ENCODE measurements at places on chromosomes 2 and 18.

DNA sequence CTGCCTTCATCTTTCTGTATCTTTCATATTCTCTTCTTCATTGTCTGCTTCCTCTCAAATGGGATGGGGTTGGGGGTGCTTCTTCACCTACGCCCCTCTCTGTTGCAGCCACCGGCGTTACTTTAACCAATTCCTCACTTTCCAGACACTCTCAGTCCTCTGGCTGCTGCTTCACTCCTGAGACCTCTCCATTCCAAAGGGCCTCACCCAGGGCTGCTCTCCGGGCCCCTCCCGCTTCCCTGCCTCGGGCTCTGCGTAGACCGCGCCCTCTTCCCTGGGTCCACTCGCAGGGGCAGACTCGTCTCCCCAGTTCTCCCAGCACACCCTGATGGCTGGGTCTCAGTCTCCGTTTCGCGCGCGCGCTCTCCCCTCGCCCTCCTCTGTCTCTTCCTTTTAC lies 926 bp downstream of the SERPINB8 start:
- peak; percentile 51 for DNase-seq

DNA sequence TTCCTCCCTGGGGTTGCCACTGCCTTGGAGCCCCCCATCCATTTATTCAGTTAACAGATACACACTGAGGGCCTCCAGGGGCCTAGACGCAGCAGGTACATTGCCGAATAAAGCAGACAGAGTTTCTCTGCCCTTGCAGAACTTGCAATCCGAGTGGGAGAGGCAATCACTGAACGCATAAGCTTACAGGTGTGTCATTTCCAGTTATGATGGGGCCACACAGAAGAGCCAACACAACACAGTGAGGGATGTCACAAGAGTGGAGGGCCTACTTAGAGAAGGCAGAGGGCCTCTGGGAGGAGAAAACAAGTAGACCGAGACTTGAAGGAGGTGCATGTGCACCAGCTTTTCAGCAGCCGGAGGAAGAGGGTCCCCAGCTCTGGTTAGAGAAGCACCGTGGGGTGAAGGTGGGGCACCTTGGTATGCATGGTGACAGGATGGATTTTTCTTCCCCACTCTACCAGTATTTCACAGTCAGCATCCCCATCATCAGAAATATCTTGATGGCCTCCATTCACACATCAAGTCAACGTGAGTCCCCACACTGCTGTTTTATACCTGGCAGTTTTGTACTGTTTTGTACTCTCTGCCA lies 150.9 kb downstream of the SMAD7 start:
- DNase-seq = no peak

DNA sequence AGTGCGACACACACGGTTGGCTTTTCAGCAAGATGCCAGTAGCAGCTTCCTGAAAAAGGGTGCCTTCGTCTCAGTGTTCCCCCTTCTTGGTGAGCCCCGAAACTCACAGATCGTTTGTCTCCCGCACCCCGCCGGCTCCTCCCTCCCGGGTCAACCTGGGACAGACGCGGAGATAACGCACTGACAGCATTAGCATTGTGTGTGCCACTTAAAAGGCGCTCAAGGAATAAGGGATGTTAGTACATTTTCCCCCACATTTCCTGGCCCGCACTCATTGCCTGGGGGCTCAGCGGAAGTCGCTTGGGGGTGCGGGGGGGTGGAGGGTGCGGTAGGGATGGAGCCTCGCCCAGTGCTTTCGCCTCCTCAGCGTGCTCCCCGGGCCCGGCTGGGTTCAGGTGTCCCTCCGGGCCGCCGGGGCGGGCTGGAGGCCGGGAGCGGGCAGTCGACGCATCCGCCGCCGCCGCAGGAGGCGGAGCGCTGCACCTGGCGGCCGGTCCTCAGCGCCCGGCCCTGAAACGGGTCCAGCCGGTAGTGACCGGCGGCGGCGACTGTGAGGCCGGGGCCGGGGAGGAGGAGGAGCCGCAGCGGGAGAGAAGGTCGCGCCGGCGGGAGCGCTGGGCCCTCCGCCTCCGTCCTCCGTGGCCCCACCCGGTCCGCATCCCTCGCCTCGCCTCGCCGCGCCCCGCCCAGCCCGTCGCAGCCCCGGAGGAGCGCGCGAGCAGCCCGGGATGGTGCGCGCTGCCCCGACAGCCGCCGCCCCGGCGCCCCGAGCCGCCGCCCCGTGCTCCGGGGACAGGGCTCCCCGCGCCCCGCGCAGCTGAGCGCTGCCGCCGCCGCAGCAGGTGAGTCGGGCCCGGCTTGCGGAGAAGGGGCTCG lies at the start of gene MFSD6:
Gene MFSD6 (plus strand): TSS at position 694 of the 876 bp plus-strand sequence. CDS start 27,675 bp downstream, outside the sequence.
- DNase-seq = peak; percentile 69

- DNase-seq = no peak
Observed at GRCh38 chr2:170123593-170123992, 54.4 kb upstream of the MYO3B start.

GRCh38 chr2:11077411-11077810 lies 77.9 kb upstream of the SLC66A3 start:
- no peak for DNase-seq

GRCh38 chr2:188291617-188292347 lies at the start of gene GULP1:
TSS of gene GULP1 (plus strand) at chr2:188291874. CDS start at chr2:188477703, 185,829 bp downstream.
- peak; percentile 83 for DNase-seq

GRCh38 chr18:63303547-63303946 lies 16.0 kb downstream of the BCL2 start:
- DNase-seq = no peak

DNA sequence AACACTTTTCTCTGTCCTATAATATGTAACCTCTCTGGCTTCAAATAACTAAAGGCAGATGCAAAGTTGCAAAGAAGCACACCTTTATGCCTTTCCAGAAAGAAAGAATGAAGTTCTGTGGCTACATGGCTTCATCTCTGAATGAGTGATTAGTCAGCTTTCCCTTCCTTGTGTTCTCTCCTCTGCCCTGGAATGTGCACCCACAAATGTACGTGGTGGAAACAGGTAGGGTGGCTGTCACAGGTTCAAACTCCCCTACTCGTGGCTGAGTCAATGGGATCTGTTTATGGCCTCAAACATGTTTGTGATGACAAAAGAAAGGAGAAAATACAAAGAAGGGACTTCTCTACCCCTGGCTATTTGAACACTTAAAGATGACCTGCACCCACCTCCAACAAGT lies 55.5 kb upstream of the ACVR2A start:
- DNase-seq = no peak

- no peak for DNase-seq
Observed at GRCh38 chr2:239152916-239153305, 247.9 kb downstream of the HDAC4 start.

- DNase-seq = no peak
Observed at GRCh38 chr2:29166242-29167039, 51.2 kb downstream of the CLIP4 start.

GRCh38 chr2:230798769-230799399 lies 65.9 kb upstream of the ITM2C start:
- no peak for DNase-seq

GRCh38 chr18:74356959-74357358 lies 41.3 kb downstream of the C18orf63 start:
- DNase-seq = no peak

GRCh38 chr2:190781604-190782198 lies 98.9 kb upstream of the GLS start:
- peak; percentile 32 for DNase-seq

- DNase-seq = no peak
Observed at GRCh38 chr2:151669585-151670081, 64.6 kb downstream of the NEB start.

DNA sequence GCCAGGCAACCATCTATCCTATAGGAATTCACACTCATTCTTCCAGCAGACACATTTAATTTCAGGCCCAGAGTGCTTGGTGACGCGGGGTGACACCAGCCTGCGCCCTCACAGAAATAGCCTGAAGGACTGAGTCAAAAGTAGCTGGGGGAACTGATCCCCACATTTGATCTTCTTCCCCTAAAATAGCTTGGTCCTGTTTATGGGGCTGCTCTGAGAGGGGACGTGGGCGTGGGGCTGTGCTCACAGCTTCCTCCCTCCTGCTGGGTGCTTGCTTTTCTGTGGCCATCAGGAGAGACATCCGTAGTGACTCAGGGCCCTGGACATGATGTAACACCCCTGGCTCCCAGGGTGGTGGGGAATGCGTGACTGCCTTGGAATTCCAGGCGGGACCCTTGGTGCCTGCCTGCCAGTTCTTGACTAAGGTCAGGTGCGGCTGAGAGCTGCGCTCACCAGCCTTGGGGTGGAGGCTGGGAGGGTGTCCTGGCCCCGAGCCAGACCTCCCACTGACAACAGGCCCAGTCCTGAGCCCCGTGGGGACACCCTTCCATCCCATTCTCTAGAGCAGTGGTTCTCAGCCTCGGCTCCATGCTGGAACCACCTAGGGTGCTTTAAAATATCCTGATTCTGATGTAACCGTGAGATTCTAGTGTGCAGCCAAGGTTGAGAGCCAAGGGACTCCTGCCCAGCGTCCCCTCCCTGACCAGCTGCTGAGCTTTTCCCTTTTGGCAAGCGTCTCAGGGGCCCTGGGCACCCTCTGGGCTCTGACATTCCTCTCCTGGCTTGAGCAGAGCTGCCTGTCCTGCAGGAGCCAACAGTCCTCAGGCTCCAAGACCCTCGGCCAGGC lies 47.4 kb upstream of the SMAD7 start:
- no peak for DNase-seq

DNA sequence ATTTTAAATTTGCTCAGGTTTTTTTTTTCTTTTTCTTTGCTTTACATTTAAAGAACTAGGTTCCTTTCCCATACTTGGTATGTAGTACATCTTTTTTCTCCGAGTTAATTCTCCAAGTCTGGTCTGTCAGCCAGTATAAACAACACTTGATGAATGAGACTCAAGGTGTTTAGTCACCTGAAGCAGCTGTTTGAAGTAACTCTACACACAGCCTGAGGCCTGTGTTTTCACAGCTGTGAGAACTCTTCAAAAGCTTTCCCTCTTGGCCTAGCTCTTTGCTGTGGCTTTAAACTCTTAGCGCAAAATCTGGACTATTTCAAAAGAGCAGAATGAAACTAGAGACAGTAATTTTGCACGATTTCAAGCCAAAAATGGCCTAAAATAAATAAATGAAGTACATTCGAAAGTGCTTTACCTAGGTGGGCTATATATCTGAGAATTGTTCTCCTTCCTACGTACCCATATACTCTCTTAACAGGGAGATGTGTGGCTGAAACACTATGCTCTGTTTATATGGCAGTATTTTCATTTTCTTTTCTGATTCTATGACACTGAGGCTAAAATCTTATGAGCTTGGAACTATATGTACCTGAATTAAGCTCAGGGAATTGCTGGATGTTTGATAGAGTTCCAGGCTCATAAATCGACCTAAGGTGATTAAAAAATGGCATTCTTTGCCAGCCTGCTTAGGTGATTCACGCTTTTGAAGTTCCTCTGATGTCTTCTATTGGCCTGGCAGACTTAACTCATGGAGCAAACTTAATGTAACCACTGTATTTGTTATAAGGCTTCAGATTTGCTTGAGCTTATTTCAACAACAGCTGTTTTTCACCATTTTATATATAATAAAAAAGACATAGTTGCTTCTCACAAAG lies 1044.1 kb upstream of the ZEB2 start:
- DNase-seq = no peak

DNA sequence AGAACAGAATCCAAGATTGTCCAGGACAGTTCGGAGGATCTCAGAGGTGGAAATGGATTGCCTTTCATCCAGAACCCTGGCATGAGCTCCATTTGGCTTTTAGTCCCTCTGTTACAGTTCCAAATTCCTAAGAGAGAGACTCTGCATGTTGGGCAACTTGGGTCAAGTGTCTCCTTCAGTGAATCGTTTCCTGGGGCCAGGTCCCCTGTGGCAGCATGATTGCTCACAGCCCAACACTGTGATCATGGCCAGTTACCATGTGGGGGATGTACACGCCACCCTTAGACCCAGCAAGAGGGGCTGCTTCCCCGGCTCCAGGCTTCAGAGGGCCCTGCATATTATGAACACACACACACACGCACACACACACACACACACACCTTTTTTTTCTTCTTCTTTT lies 118.6 kb upstream of the GLI2 start:
- no peak for DNase-seq

- DNase-seq = no peak
Observed at GRCh38 chr2:206978746-206979145, 39.4 kb downstream of the CPO start.

GRCh38 chr2:12720278-12720620 lies 3.5 kb downstream of the TRIB2 start:
- DNase-seq = no peak

- no peak for DNase-seq
Observed at GRCh38 chr2:8661736-8662135, 20.1 kb upstream of the ID2 start.

DNA sequence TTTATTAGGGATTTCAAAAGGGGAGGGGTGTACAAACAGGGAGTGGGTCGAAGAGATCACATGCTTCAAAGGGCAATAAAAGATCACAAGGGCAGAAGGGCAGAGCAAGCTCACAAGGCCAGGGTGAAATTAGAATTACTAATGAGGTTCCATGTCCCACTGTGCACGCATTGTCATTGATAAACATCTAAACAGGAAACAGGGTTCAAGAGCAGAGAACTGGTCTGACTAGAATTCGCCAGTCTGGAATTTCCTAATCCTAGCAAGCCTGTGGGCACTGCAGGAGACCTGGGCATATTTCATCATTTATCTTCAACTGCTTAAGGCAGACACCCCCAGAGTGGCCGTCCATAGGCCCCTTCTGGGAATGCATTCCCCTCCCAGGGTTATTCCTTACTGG lies 408.2 kb downstream of the ZNF804A start:
- DNase-seq = no peak

DNA sequence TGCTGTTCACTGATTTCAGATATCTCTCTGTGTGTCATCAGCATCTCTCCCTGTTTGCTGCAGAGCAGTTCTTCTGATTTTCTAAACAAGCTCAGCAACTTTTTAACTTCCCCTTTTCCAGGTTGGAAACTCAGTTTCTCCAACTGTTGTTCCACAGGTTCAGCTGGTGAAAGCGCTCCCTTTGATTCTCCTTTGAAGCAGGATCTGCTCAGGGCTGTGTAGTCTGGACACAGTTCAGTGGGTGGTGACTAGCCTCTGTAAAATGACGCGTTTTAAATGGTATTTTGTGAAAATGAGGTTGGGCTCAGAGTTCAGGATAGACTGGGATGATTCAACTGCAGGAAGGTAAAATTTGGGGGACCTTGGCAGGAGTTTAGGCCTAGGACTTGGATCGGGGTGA lies 106.3 kb downstream of the TRIM43 start:
- DNase-seq = no peak

DNA sequence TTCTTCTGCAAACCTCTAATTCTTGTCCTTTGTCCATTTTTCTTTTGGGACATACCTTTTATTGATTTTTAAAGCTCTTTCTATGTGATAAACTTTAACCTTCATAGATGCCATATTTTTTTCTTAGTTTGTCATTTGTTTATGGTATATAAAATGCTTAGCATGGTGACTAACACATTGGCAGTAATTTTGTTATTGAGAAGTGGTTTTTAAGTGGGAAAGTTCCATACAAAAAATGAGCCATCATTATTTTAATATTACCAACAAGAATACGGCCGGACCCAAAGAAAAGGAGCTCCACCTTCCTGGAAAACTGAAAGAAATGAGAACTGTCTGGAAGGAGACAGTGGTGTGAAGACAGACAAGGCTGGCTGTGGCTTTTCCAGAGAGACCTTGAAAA lies 270.1 kb upstream of the SIX2 start:
- DNase-seq = no peak
